NCI-H1436 treated with DMSO at 0.1 percent for 48 hours (cell line): ENCODE measurements at places on chromosomes 3 and 15.

- no peak for DNase-seq
Measured at GRCh38 chr3:118799303-118799702, 235.3 kb downstream of the IGSF11 start.

- peak; percentile 58 for DNase-seq
Measured at GRCh38 chr3:185188816-185189215, 36.0 kb upstream of the C3orf70 start.

- no peak for DNase-seq
Measured at GRCh38 chr3:144429719-144430121, 458.1 kb downstream of the DIPK2A start.

DNA sequence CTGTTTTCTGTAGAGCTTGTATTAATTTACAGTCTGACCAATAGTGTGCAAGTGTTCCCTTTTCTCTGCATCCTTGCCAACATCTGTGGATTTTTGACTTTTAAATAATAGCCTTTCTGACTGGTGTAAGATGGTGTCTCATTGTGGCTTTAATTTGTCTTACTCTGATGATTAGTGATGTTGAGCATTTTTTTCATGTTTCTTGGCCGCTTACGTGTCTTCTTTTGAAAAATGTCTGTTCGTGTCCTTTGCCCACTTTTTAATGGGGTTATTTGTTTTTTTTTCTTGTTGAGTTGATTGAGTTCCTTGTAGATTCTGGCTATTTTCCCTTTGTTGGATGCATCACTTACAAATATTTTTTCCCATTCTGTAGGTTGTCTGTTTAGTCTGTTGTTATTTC lies 7.6 kb upstream of the ACOX2 start:
- no peak for DNase-seq

- no peak for DNase-seq
Measured at GRCh38 chr3:112769286-112769978, 77.2 kb downstream of the CD200R1L start.

DNA sequence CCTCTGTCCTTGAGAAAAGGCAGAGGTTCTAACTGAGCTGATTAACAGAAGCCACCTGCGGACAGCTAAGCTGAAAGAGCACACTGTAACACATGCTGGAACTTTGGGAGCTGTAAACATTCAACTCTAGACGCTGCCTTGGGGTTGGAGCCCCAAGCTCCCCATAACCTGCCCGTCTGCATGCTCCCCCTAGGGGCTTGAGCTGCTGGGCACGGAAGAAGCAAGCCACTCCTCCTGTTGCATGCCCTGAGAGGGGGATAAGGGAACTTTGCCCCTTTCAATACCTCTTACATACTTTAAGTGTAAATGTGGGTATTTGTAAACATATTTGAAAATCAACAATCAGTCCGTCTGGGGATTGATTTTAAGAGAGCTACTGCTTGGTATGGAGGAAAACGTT lies 188.4 kb downstream of the ADAMTSL3 start:
- DNase-seq: no peak

GRCh38 chr3:158788446-158788845 lies 13.4 kb upstream of the MFSD1 start:
- no peak for DNase-seq

DNA sequence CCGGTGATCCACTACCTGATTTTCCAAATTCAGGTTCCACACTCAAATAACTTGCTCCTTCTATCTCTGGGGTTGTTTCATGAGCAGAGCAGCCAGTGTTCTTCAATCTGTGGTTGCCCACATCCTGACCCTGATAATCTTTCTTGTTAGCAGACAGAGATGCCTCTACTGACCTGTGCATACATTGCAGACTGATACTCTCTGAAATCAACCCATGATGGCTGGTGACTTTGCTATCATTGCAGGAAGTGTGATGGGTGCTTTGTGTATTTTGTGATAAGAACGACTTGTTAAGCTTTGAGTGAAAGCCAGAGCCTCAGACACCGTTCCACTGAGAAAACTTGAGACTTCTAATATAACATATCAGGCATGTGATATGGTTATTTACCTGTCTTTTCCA lies 39.9 kb downstream of the GATM start:
- DNase-seq: no peak

GRCh38 chr15:66483131-66483566 lies 14.4 kb downstream of the SNAPC5 start:
- DNase-seq: no peak

- no peak for DNase-seq
Measured at GRCh38 chr15:70329179-70329578, 231.5 kb upstream of the TLE3 start.

- no peak for DNase-seq
Measured at GRCh38 chr15:48929661-48930060, 34.1 kb downstream of the SHC4 start.

DNA sequence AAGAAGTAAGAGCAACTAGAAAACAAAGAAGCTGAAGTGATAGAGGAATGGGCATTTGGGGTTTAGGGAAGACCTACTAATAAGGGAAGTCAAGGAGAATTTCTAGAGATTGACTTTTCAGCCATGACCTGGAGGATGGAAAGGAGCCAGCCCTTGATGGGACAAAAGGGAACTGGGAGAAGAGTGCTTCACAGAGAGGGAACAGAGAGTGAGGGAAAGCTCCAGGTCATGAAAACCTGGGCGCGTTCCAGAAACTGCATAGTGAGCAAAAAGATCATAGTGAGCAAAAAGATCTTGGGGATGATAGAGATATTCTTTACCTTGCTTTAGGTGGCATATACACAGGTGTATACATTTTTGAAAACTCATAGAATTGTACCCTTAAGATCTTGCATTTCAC lies 143.1 kb upstream of the NUDT16 start:
- DNase-seq: no peak

GRCh38 chr15:88201207-88201606 lies 55.3 kb downstream of the NTRK3 start:
- DNase-seq: no peak

GRCh38 chr15:77860071-77860691 lies 217.3 kb downstream of the TBC1D2B start:
- DNase-seq: no peak

- DNase-seq: no peak
Measured at GRCh38 chr3:36403661-36404060, 23.4 kb downstream of the STAC start.

GRCh38 chr3:49553324-49553691 lies 969 bp upstream of the BSN start:
- no peak for DNase-seq

DNA sequence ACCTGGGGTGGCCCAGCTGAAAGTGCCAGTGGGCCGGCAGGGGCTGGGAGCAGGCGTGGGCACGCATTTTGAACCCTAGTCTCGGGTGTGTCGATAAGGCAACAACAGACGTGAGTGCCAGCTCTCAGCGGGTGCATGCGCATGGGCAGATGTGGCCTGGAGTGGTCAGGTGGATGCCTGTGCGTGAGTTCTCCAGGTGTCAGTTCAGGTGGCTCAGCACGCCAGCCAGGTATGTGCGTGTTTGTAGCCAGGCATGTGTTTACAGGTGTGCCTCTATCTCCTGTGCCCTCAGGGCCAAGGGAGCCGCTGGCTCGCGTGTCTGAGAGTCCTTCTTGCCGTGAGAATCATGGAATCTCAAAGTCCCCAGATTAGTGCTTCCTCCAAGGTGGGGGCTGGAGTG lies 14.8 kb downstream of the CYP1A2 start:
- no peak for DNase-seq

DNA sequence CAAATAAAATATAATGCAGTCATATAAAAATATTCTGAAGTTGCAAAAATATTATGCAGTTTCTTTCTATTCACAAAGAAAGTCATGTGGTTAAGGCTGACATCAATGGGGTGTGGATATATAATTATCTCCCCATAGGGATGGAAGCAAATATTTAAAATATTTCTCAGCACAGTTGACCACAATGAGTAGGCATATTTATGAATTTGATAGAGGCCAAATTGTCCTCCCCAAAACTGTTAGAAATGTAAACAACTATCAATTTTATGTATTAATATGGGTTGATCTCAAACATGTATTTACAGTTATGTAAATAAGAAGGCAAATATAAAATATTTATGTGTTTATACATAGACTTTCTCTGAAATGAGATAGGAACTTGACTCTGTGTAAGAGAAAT lies 246.0 kb upstream of the CBLB start:
- DNase-seq: no peak

DNA sequence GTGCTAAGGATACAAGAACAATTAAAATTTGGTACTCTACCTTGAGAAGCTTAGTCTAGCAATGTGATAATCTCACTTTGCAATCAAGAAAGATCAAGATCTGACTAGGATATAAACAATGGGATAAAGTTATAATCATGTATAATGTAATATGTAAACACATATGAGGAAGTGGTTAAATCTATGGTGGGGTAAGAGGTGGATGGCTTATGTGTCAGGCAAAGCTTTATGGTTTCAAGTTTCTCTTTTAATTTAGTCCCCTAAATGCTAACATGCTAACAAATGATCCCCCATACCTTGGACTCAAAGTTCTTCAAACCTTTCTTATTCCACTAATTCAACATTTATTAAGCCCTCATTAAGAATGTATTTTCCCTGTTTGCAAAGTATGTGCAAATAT lies 2.5 kb downstream of the RSL24D1 start:
- DNase-seq: no peak

DNA sequence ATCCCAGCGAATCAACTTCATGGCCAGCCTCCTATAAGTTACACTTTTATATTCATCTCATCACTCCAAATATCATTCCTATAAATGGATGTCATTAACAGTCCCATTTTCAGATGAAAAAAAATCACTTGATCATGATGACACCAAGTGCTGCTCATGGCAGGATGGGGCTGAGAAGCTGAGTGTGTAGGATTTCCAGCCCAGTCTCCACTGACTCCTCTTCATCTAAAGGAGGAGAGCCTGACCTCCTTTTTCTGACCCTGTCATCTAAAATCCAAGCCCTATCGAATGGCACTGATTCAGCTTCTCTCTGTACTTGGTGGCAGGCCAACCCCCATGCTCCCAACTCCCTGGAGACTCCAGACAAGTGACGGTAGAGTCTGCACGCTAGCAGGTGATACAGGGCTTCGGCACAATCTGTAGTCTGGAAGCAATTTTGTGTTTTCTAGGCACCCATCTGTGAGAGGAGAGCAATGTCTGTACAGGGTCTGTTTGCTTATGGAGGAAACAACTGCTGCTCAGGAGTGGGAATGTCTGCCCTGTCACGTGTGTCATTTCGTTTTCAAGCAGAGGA lies 103.2 kb downstream of the EPHB1 start:
- DNase-seq: peak; percentile 69

DNA sequence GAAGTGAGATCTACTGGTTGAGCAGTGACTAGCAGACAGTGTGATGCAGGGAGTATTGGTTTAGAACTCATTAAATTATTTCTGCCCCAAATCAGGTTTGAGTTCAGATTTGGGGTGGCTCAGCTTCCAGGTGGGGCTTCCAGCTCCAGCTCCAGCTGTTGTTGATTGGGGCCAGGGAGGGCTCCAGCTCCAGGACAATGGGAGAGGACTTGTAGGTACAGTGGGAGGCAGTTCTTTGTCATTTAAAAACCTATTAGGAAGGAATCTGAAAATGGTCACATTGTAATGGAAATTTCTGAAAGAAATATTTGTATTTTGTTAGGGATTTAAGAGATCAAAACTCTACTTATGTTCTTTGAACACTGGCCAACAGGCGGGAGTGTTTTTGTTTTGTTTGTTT lies 97.0 kb downstream of the FNDC3B start:
- no peak for DNase-seq

DNA sequence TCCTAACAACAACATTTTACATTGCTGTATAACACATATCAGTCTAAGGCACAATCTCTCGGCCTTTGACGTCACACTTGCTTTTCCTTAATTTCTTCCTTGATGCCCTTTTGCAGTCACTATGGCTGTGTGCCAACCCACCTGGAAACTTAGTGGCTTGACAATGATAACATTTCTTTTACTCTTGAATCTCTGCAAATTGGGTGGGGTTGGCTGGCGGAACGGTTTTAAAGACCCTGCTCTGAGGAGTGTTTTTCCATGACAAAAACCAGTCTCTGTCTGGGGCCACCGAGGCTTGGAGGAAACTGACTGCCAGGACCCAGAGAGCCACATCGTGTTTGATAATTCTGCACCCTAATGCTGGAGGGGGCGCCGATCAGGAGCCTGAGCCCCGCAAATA lies 115.6 kb downstream of the KLF13 start:
- DNase-seq: no peak

GRCh38 chr3:100401674-100402041 lies 319 bp downstream of the LNP1 start:
- no peak for DNase-seq

DNA sequence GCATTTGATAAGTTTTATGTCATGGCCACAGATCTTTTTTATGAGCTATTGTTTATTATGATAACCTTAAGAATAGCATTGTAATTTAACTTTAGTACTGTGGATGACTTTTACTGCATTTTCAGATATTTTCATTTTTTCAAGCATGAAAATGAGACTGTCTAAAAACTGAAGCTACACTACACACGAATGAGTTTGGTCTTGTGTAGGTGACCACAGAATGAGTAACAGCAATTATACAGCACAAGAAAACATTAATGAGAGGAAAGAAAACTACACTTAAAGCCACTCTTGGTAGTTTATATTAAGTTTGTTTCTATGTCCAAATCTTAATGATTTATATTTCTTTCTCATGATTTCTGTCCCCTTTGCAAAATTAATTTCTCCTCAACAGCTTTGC lies 809.2 kb downstream of the NAALADL2 start:
- DNase-seq: no peak

DNA sequence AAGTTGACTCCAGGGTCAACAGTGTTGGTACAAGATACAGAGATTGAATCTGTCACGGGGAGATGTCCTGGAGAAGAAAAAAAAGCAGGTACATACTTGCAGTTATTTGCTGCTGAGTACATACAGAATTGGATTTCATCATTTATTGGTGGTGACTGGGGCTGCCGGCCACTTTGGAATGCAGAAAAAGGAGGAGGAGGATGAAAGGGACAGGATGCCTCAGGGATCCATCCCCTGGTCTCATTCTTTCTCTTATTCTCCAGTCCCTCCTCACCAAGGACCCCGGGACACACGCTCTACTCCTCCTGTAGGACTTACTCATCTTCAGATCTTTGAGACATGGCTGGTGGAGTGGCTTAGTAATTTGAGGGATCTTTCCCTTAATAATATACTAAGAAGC lies 30.0 kb upstream of the MEIS2 start:
- DNase-seq: no peak

- DNase-seq: no peak
Measured at GRCh38 chr3:182000447-182000846, 288.7 kb downstream of the SOX2 start.

- DNase-seq: no peak
Measured at GRCh38 chr3:39189150-39189958, 3.0 kb downstream of the XIRP1 start.

DNA sequence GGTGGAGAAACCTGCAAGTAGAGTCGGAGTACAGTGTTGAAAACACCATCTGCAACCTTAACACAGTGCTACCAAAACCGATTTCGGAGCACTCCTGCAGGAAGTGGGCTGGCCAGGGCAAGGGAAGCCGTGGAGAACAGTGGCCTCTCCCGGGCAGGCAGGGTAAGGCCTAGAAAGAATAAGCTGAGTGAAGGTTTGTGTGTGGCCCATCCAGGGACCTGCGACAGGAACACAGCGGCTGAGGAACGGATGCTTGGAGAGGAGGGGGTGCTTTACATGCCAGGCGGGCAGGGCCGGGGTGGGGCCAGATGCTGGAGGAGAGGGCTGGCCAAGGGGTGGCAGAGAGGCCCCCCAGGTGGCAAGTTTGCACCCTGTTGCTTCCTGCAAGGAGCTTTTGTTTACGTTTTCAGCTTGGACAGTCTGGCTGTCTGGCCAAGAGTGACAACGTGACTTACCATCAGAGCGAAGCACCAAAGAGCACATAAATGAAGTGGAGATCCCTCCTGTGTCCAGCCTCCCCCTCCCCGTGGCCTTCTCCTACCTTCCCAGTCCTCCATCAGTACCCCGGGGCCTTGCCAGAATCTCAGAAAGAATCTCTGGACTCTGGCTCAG lies 156.5 kb downstream of the PGPEP1L start:
- no peak for DNase-seq
